ENCODE measurements at places on chromosomes 2 and 18.

DNA sequence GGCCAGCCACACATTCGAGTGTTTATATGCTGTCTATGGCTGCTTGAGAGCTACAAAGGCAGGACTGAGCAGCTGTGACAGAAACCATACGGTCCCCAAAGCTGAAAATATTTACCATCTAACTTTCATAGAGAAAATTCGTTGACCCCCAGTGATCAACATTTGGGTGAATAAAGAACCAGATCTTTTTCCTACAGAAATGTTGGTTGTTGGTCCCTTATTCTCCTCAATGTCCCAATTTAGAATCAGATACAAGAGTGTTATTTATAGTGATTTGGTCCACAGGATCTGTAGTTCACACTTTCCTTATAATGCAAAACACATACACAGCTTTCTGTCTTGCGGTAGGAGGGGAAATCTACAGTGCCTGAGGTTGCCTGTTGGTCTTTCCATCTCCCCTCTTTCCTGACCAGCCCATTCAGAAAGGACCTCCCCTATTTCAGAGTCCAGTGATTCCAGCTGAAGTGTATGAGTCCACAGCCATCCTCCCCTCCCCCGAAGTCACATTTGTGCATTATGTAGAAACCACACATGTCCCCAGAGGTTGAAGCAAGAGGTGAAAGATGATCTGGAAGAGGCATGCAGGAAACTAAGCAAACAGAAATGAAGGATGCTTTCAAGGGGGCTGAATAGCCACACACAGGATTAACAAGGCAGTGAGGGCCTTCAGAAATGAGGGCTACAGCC, 61.9 kb downstream of the SPRED2 start:
- DNase-seq: peak; percentile 90

DNA sequence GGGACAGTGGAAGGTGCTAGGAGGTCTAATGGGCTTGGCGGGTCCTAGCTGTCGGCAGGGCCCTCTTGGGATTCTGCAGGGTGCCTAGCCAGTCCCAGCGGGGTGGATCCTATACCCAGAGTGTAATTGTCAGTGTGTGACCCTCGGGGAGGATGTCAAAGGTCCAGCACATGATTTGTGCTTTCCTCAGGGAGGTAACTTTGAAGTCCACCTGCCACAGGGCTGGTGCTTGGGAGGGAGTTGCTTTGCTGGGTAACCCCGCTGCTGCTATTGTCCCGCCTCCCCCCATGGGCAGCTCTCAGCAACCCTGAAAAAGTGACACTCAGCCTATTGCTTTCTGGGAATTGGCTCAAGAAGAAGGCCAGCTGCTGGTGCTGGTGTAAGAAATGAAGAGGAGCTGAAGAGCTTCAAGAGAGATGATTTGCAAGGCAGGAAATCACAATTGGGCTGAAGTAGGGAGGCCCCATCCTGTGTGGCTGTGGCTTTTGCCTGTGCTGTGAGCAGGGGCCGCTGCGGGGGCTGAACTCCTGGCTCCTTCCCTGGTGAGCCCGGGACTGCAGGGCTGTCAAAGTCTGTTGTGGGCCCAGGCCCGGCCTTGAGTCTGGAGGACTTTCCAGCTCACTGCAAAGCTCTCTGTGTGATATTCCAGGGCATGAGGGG, 36.4 kb downstream of the EMILIN2 start:
- DNase-seq: peak; percentile 84

- no peak for DNase-seq
These were observed 459.3 kb downstream of the GALR1 start for GRCh38 chr18:77708826-77709506.

DNA sequence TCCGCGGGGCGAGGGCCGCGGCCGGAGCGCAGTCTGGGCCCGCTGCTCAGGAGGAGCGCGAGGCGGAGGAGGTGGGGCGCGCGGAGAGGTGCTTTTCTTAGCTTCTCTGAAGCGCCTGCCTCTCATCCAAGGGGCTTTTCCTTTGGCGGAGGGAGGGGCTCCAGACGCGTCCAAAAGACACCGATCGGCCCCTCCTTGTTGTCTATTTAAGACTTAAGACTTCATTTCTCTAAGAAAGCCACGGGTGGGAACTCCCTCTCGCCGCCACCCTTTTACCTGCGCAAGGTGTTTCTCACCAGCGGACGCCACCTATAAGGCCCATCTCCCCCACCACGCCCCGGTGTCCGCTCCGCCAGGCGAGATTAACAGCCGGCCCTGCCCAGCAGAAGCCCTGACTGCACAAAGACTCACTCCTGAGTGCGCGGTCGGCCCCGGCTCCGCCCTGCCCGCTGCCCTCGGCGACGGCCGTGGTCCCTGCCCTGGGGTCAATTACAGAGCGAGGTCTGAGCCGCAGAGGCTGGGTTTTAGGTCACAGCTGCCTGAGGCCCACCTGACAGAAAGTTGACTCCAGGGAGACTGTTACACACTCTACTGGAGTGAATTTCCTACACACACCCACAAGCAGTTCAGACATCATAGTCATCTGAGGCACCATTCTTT, at the start of gene DSC2:
Gene DSC2, minus strand, starts transcription at position 397 of the 660 bp plus-strand sequence. CDS start 450 bp downstream, outside the sequence.
- DNase-seq: no peak

GRCh38 chr2:72859831-72860262, 27.4 kb upstream of the SPR start:
- peak; percentile 60 for DNase-seq

- no peak for DNase-seq
These were observed 96.6 kb upstream of the RND3 start for GRCh38 chr2:150584081-150584480.

DNA sequence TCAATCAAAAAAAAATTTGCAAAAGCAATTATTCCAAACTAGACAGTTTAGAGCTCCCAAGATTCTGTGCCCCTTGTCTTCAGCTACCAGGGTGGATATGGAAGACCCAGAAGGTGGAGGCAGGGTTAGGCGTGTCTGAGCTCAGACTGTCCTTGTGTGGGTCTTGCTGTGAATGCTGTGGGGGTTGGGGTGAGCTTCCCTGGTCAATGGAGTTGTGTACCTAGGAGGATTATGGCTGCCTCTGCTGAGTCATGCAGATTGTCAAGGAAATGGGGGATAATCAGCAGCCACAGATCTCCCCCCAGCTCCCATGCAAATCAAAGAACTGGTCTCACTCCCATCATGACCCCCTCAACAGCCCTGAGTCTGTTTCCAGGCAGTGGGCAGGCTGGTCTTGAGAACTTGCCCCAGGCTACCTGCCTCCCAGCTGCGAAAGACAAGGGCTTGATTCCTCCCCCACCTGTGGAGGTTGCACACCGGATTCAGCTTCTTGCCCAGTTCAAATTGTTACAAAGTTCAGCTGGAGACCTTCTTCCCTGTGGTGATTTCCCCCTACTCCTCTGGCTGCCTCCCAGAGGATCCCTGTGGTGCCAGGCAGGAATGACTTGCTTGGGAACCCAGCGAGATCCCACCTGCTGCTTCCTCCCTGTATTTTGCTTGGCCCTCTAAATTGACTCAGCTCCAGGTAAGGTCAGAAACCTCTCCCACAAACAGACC, 77.0 kb downstream of the RAD51AP2 start:
- DNase-seq: no peak

DNA sequence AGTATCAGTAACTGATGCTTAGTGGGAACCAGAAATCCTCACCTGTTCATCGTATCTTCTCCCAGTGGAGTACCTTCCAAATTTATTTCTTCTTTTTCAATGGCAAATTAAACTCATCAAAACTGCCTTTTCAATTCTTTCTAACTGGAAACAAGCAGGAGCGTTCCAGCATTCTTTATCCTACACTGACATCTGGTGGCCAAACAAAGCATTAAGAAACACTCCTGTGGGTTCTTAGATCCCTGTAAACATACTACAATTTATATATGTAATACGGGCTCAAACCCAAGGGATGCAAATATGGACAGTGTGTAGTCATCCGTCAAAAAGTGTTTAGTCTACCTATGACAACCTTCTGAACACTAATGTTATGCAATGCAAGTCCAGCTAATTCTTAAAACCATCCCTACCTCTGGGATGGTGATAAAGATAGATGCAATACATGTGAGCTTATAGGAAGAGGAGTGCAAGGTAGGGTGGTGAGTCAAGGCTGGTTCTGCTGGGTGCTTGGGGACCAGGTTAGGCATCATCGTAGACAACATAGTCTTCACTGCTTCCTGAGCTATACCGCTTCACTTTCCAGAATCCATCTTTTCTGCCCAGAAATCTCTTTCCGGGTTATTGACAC, 375.0 kb downstream of the CTNNA2 start:
- peak; percentile 57 for DNase-seq

- DNase-seq: no peak
These were observed 64.4 kb upstream of the RAPH1 start for GRCh38 chr2:203599509-203599908.

DNA sequence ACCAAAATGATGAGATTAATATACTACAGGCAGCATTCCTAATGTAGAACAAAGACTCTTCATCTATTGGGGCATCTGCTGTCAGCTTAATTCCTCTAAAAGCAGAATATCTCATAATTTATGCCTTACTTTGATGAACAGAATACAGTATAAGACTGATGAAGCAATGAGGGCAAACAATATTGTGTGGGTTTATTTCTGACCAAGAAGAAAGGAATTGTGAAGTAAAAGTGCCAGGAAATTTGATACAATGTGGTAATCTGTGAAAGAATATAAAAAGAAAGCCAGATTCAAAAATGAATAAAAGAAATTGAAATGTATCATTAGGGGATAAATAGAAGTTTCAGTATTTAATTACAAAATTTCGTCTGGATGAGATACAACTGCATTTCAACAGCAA, 78.8 kb upstream of the TTC21B start:
- no peak for DNase-seq

DNA sequence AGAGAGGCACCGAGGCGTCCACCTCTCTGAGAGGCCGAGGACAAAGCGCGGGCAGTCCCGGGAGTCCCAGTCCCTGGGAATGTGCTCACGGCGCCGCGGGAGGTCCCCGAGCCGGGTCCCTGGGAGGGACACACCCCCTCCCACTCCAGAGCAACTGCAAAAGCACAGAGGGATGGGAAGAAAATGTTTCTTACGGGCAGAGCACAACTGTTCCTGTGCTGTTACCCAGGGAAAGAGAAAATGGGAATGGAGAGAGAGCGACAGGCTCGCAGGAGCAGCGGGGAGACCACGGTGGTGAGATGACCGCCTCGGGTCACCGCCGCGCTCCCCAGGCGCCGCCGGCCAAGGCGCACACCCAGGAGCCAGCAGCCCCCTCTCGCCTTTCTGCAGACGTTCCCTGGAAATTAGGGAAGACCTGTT, 1.2 kb upstream of the BCL11A start:
- DNase-seq: no peak

DNA sequence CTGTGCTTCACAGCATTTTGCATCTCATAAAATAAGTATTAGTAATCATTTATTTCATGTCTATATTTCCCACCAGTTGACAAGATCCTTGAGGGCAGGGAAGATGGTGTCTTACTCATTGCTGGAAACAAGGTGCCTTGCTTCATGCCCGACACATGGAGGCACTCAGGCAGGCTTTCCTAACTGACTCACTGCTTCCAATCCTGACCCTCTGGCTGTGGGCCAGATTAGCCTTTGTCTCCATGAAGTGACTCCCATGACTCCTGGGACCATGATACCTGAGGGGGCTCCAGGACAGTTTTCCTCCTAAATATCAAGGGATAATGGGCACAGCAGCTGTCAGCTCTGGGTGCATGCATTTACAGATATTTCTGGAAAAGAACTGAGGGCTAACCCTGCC, 275.1 kb downstream of the AGPS start:
- DNase-seq: no peak

DNA sequence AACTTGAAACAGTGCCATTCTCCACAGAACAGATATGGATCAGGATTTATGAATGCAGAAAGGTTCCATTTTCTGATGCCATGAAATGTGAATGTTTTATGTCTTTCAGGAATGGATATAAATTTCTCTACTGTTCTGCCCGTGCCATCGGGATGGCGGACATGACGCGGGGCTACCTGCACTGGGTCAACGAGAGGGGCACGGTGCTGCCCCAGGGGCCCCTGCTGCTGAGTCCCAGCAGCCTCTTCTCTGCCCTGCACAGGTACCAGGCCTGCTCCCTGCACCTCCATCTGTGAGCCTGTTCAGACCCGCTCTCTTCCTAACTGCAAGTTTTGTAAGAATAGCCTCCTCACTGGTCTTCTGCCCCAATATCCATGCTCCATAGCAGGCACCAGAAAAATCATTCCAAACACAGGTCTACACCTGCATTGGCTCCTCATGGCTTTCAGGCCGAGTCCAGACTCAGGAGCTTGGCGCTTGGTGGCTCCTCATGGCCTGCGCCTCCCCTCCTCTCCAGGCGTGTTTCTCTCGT, 68.6 kb downstream of the LPIN1 start:
- DNase-seq: no peak

GRCh38 chr2:235946590-235946989, 221.6 kb downstream of the GBX2 start:
- DNase-seq: no peak

- no peak for DNase-seq
These were observed 81.7 kb downstream of the NABP1 start for GRCh38 chr2:191759680-191760079.

DNA sequence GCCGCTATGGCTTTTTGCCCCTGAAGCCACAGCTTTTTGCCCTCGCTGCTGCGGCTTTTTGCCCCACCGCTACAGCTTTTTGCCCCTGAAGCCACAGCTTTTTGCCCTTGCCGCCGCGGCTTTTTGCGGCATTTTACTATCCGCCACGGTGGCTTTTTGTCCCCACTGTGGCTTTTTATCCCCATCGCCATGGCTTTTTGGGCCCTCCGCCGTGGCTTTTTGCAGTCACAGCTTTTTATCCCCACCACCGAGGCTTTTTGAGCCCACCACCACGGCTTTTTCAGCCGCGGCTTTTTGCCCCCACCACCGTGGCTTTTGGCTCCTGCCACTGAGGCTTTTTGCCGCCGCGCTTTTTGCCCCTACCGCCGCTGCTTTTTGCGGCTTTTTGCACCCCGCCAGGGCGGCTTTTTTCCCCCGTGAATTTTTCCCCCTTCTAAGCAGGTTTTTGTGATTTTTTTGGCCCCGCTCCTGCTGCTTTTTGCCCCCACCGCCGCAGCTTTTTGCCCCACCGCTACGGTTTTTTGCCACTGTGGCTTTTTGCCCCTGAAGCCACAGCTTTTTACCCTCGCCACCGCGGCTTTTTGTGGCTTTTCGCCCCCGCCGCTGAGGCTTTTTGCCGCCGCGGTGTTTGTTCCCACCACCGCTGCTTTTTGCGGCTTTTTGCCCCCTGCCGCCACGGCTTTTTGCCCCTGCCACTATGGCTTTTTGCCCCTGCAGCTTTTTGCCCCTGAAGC, 2797.2 kb upstream of the TEKT4 start:
- DNase-seq: no peak

GRCh38 chr18:70622622-70623419, 334.0 kb downstream of the SOCS6 start:
- no peak for DNase-seq

GRCh38 chr2:156526950-156527636, 90.9 kb downstream of the GPD2 start:
- no peak for DNase-seq

All from OCI-LY7 (cell line).